Activated T-helper 1 cell treated with Interleukin-2 at 50 U/mL for 16 hours (primary cell): ENCODE measurements at places on chromosomes 12 and 14.

- DNase-seq: no peak
Observed at GRCh38 chr12:19624491-19624890, 185.2 kb downstream of the AEBP2 start.

DNA sequence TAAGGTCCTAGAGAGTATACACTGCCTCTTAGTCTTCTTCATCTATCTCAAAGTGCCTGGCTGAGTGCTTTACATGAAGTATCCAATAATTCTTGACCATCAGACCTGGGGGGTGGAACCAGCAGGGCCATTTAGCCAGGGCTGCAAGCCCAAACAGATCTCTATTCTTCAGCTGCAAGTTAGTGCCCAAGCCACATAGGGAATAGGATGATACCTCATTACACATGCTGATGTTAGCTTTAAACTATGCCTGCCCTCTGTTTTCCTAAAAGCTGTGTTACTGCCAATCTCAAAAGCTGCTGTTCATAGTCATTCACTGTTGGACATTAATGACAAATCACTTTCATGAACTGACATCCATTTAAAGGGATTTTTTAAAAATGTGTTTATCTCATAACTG lies 16.7 kb upstream of the IFNG start:
- no peak for DNase-seq

GRCh38 chr14:95666450-95666849 lies 19.8 kb upstream of the TCL1B start:
- DNase-seq: no peak

DNA sequence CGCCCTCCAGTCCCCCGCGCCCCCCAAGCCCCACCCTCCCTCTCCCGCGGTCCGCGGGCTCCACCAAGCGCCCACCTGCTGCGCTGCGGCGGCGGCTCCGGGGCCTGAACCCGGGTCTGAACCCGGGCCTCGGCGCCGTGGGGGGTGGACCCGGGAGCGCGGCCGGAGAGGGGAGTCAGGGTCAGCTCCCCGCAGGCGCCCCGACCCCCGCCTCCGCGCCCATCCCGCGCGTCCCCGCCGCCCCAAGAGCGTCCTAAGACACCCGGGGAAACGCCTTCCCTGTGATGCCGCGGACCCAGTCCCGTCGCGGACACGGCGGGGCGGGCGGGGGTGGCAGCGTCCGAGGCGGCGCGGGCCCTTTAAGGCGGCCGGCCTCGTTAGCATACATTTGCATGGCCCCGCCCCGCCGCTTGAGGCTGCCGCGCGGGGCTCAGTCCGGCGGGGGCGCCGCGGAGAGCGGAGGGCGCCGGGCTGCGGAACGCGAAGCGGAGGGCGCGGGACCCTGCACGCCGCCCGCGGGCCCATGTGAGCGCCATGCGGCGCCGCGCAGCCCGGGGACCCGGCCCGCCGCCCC lies at the start of gene MMP17:
MMP17 (plus strand) TSS at position 433 of the 574 bp plus-strand sequence; CDS start at position 535, 102 bp downstream.
- peak; percentile 12 for DNase-seq

GRCh38 chr12:46492471-46493085 lies 120.0 kb upstream of the SLC38A2 start:
- DNase-seq: no peak

GRCh38 chr12:122096591-122097149 lies 18.1 kb downstream of the MLXIP start:
- no peak for DNase-seq

- DNase-seq: no peak
Observed at GRCh38 chr14:21672116-21672515, 1.5 kb downstream of the OR4E1 start.

DNA sequence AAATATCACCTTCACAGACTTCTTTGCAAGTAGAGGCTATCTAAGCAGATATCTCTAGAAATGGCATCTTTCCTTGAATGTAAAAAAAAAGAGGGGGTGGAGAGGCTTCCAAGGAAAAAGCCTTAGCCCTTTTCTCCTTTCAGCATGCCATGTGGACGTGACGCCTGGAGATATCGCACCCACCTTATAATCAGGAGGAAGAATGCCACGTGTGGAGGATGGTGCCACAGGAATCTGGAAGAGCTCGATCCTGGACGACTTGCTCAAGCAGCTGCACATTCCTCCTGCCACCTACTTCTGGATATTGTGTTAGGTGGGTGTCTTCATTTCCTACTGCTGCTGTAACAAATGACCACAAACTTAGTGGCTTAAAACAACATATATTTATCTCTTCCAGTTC lies 203.6 kb downstream of the NUAK1 start:
- no peak for DNase-seq

- DNase-seq: no peak
Observed at GRCh38 chr12:108833757-108834472, 23.5 kb downstream of the SSH1 start.

DNA sequence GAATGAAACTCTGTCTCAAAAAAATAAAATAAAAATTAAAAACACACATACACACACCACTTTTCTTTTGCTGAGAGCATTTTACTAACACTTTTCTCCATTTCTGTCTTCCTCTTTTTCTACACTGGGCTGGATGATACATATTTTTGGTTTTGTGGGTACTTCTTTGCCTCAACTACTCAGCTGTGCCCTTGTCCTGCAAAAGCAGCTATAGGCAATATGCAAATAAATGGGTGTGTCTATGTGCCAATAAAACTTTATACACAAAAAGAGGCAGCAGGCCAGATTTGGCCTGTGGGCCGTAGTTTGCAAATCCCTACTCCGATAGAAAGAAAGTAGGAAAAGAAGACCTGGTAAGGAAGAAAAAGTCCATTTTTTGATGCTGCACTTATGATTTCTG lies 6.5 kb downstream of the CLMN start:
- DNase-seq: no peak

DNA sequence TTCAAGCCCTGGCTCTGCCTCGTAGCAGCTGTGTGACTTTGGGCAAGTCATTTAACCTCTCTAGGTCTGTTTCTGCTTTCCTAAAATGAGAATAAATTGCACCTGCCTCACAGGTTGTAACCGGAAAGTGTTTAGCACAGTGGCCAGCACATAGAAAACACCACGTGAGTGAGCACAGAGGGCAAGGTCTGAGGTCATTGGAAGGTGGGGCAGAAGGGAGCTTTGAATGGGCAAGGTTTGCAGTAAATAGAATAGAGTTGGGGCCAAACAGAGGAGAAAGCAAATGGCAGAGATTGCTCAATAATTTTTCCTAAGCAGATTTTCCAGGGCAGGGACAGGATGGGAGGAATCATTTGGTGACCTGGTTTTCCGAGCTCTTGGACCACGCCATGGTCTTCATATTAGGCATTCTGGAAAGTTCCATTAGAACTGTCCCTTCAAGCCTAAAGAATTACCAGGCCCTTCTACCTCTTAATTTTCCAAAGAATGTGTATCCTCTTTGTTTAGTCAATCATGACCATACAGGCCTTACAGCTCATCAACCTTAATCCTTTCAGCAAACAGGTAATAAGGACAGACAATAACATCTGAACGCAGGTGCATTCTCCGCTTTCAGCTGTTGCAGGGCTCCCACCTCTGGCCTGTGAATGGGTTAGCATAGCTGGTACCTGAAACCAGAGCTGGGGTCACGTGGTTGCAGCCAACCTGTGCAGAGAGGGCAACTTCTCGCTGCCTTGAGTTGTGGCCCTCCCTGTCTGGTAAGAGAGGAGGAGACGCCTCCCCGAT lies 53.8 kb downstream of the VWF start:
- no peak for DNase-seq

DNA sequence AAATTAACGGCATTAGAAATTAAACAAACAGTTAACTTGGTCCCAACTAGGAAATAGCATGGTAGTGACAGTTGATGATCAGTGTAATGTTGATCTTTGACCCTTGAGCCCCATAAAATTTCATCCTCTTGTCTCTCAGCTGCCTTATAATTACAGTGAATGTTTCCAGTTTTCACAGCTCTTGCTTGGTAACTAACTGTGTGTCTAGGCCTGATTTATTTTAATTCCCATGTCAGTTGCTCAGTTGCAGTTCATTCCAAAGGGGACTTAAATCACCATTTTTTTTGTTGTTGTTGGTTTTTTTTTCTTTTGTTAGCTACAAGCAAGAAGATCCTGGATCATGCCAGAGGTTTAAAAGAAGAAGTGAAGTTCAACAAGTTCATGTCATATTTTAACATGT lies 1883.7 kb upstream of the FLRT2 start:
- DNase-seq: no peak

GRCh38 chr12:28938581-28939235 lies 210.4 kb upstream of the FAR2 start:
- DNase-seq: no peak

DNA sequence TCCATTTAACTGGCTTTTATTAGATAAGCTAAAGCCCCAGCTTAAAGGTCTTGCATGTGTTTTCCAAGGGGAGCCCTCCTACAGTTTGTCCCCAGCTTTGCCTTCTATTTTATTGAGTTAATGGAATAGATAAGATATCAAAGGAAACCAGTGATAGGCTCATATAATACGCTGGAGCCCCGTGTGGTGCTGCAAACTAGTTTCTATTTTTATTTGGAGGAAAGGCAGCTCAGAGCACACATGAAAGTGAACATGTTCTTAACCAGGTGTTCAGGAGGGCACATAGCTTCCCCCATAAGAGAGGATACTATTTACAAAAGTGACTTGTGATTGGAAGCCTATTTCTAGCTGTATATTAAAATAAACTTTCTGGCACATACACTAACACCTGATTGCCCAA lies 251.7 kb downstream of the PDZRN4 start:
- DNase-seq: no peak

DNA sequence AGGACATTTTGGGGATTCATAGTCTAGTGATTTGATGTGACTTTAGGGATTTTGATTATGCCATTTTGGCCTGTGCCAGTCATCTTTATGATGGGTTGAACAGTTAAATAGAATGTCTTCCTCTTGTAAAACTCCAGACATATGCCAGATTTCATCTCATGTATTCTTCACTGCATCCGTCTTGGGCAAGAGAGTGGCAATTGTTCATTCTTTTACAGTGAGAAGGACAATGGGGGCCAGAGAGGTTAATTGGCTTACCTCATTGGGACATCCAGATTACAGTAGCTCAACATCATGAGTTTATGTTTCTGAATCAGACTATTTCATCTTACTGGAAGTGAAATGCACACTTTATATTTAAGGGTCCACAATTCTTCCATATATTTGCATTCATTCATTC lies 108.2 kb upstream of the SLC38A2 start:
- DNase-seq: no peak

- DNase-seq: no peak
Observed at GRCh38 chr14:58738189-58738836, 100.6 kb downstream of the DACT1 start.

- no peak for DNase-seq
Observed at GRCh38 chr12:83092129-83092528, 405.4 kb downstream of the TMTC2 start.

DNA sequence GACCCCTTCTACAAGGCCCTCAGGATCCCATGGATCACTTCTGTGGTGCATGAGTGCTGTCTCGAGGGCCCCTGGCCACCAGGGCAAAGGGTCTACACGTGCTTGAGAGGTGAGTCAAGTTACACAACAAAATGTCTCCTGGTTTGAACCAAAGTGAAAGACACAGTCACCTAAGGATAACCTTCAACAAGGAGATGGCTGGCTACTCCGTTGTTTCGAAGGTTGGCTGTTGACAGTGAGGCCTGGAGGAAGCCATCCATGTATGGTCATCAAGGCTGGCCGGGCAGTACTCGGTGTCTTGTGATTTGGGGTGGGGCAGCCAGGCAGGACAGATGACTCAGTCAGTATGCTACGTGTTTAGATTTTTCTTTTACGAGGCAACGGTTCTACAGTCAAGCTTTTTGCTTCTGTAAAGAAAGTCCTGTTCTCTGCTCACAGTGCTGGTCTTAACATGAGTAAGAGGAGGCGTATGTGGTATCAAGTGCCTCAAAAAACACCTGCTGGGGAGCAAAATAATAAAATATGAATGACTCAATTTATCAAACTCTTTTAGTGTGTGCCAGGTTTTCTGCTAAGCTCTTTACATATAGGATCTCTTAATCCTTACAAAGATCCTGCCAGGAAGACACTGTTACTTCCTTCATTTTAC lies 18.0 kb upstream of the NT5DC3 start:
- no peak for DNase-seq

DNA sequence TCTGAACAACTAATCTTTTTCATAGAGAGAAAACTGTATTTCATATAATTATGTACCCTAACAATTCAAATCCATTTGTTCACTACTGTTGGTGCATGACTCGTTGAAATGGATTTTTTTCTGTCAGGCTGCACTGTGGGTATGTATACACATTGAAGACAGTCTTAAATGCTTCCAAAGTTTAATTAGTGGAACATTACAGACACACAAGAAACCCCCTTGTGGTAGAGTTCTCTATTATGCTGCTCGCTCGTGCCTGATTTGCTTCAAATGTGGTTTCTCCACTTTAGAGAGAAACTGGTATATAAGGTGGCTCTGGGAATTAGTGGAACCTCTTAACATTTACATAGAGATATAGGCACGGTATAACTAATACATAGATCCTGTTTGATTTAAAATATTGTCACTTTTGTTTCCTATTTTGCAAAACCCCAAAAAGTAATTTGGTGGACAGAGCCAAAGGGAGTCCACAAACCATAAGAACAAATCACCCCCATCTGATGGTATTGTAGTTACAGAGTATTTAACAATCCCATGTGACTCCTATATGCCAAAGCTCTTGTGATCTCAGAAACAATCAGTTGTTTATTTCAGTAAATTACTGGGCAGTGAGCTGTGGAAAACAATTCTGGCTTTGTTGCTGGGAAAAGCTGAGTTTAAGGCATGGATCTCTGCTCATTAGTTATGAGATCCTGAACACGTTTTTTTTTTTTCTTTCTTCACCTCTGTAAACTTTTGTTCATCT lies 159.5 kb downstream of the BRMS1L start:
- DNase-seq: no peak

- DNase-seq: no peak
Observed at GRCh38 chr12:44507461-44507860, 368.7 kb downstream of the NELL2 start.

GRCh38 chr14:81221579-81222102 lies 882 bp upstream of the GTF2A1 start:
- no peak for DNase-seq

DNA sequence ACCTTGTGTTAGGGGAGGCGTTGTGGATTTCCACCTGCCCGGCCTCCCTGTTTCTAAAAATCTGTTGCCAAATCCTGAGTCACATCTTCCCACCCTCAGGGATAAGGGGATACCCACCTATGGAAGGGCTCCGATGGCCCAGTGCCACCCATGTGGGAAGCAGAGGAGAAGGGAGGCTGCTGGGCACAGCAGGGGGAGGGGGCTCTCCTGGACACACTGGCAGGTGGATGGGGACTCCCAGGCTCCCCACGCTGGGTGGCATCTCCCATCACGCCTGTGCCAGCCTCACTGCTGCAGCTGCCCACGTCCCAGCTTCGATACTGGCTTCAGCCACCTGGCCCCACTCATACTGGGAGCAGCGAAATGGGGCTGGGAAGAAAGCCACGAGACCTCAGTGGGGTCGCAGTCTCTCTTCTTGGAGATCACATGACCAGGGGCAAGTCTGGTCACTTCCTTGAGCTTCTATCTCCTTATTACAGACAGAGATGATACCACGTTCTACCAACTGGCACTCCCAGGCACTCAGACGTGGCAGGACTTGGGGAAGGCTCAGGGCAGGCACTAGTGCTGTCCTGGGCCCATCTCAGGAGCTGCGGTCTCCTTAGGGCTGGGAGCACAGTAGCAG lies 72.2 kb downstream of the PITPNM2 start:
- DNase-seq: no peak
